Fibroblast of the aortic adventitia (primary cell): ENCODE measurements at places on chromosomes 4 and X.

GRCh38 chrX:87661761-87662160 is 144.2 kb downstream of the KLHL4 start:
- no peak for DNase-seq

DNA sequence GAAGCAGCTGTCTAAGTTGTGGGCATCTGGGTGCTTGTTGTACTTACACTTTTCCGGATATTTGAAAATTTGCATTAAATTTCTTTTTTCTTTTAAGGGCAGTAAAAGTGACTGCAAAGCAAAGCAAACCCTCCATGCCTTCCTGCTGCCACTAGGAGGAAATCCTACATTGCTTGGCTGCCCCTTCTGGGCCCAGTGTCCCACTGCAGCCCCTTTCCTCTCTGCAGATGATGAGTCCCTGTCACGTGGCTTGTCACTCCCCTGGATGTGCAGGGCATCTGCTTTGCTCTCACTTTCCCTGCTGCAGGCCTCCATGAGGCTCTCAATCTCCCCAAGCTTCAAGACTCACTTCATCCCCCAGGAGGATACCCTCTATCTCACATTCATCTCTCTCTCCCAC is 12.7 kb downstream of the TSR2 start:
- DNase-seq = no peak

- DNase-seq = peak; percentile 83
Measured at GRCh38 chrX:43644124-43644701, 11.9 kb upstream of the MAOA start.

GRCh38 chr4:46124773-46125413 is 1.0 kb upstream of the GABRG1 start:
- no peak for DNase-seq

DNA sequence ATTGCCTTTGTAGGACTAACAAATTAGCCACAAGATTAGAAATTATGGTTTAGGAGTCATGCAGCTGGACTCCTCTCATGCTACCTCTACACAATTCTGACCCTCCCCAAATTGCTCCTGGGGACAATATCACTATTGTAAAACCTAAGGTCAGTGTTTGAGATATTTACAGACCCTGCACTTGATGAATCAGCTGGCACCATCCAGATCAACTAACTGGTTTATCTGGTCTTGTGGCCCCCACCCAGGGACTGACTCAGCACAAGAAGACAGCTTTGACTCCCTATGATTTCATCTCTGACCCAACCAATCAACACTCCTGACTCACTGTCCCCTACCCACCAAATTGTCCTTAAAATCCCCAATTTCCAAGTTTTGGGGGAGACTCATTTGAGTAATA is 192.4 kb downstream of the STPG2 start:
- DNase-seq = no peak

GRCh38 chrX:9644335-9644734 is 121.3 kb downstream of the GPR143 start:
- DNase-seq = no peak

DNA sequence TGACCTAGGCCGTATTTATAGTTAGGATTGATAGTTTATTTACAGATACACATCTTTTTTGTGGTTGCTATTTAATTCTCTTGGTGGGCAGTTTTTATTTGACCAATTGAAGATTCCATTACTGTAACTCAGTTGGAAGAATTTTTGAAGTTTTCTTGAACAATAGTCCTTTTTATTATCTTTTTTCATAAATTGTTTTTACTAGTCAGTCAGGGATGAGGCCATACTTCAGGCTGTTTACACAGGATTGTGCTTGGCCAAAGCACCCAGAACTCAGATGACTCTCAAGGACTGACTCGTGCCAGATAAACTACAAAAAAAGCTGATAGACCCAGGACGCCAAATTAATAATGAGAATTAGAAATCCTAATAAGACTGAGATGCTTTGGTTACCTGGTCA is 7.0 kb downstream of the HERC3 start:
- peak; percentile 75 for DNase-seq

DNA sequence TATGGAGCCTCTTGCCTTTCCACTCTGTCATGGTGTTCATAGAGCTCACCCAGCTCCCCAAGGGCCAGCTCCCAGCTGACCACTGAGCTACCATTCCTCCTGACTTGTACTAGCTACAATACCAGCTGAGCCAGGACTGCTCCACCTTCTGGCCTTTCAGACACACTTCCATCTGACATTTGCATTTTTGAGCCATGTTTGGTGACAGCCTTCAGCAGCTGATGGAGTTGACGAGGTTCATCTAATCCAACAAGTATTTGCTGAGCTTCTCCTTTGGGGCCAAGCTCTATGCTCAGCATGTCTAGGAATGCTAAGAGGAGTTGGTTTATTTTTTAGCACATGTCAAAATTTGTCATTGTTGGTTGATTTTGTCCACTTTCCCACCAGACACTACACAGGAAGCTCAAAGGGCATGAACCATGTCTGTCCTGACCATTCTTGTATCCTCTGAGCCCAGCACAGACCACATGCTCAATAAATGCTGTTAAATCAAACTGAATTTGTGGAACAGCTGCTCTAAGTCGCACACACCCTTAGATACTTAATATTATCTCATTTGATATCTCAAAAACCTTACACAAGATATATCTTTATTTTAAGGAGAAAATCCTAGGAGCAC is 142.6 kb upstream of the PPARGC1A start:
- DNase-seq = no peak

DNA sequence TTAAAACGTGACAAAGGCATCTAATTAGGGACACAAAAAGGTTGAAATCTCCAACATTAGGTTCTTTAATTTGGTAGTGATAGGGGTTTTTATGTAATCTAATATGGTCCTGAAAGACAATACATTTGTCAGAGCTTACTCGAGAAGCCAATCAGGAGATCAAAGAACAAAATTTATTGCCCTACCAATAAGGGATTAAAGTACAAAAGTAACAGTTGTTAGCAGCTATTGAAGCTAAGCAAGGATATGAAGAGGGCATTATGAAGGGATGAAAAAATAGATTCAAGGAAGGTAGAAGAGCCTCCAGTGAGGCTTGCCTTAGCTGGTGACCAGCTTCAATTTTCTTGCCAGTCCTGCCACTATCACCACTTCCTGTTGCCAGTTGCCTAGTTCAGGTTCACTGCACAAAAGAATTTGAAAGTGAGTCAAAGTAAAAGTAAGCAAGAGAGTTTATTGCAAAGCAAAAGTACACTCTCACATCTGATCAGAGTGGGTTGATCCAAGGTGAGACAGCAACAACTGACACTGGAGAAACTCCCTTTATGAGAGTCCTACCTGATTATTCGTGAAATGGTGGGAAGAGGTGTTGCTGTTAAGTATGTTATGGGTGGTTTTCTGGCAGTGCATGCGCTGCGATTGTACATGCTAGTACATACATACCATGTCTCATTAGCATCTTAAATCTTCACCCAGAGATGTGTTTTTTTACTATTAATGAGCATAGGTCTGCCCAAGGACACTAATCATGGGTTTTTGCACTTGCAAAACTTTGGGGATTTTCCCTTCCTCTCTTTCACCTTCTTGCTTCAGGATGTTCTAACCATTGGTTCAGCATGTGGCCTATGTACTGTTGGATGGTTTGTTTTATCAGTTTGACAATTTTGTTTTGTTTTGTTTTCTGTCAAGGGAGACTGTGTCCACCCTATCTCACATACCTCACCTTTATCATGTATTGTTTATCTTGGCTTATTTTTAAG is 263.2 kb upstream of the ITM2A start:
- no peak for DNase-seq

- DNase-seq = peak; percentile 77
Measured at GRCh38 chr4:1010395-1011021, 918 bp upstream of the FGFRL1 start.

DNA sequence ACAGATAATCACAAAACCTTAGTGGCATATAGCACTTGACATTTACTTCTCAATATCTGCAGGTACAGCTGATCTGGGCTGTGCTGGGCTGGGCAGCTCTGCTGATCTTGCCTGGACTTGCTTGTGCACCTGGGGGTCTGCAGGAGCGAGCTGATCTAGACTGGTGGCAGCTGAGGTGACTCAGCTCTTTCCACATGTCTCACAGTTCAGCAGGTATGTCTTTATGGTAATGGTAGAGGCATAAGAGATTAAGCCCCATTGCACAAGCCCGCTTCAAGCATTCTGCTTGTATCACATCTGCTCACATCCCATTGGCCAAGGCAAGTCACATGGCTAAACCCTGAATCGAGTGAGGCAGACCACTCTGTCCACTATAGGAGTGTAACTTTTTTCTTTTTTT is 506.7 kb downstream of the BCOR start:
- no peak for DNase-seq

DNA sequence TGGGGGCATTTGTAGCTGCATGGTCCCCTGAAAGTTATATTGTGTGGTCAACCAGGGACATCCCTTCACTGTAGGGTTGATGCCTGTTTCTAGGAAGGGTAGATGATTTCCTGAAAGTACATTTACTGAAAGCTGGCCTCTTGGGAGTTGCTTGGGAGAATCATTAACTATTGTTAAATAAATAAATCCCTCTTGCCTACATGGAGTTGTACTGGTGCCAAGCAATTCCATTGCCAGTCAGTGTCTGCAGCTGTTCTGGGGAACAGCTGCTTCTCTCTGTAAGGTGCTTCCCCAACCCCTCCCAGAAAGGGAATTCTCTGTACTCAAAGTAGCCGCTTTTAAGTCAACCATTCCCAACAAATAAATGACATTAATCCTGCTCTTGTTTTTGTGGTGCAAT is 51.1 kb downstream of the C4orf51 start:
- peak; percentile 45 for DNase-seq

- no peak for DNase-seq
Measured at GRCh38 chrX:13923845-13924244, 105.8 kb downstream of the GEMIN8 start.

DNA sequence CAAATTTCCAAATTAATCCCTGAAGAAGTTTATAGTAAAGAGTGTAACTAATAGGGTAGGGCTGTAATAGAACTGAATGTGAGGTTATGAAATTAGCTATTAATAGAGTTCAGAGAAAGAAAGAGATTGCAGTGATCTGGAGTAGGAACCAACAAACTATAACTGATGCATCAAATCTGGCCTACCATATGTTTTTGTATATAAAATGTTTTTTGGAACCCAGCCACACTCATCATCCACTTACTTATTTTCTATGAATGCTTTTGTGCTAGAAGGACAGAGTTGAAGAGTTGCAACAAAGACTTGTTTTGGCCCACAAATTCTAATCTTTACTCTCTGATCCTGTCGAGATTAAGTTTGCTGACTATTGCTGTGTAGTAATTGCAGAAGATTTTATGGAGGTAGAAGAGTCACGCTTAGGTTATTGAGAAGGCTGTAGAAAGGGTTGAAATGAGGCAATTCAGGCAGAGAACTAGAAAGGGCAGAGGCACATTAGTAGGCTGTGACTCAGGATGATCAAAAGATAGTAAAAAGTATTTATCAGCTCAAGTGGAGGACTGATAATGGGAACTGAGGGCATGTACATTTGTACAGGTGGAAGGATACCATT is 298.7 kb upstream of the EMCN start:
- peak; percentile 13 for DNase-seq

DNA sequence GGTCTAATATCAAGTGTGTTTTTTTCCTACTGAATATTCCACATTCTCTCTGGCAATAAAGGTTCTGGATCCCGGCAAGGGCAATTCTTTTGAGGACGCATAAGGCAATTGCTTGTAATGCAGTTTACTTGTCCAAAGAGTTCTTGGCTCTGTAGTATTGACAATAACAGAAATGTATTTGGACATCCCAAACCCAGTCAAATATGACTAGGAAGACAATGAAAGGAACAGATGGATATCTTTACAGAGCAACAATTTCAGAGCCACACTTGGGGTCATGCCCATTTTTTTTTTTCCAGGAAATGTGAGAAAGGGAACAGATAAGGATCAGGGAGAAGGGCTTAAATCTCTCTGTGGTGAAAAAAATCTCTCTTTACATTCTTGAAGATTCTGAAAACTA is 12.2 kb downstream of the GK2 start:
- no peak for DNase-seq

- peak; percentile 16 for DNase-seq
Measured at GRCh38 chrX:110322603-110323002, 4.7 kb upstream of the AMMECR1 start.

- no peak for DNase-seq
Measured at GRCh38 chrX:43357741-43358140, 298.4 kb upstream of the MAOA start.

- DNase-seq = no peak
Measured at GRCh38 chr4:71290476-71290875, 48.3 kb upstream of the SLC4A4 start.
